ENCODE measurements at places on chromosomes 1 and 21. TPM values are rescaled to one million over a fixed set of nuclear protein-coding genes. Genes with fewer than 3 reads are reported as not detected.

DNA sequence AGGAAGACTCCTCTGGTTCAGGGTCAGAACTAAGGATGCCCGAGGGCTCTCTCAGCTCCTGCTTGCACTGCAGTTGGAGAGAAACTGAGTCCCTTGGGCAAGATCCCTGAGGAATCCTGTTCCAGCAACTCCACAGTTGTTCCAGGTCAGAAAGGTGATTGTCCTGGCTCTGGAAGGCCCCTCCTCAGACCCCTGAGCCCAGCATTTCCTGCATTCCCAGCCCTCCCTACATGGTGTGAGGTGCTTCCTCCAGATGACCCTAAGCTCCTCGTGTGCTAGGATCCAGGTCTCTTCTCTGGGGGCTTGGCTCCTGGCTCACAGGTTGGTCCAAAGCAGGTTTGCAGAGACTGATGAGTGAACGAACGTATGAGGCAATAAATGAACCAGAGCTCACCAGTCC lies 11.5 kb downstream of the LDLRAD1 start:
- no peaks in the 10 kb centered on the region for H3K36me3 ChIP-seq
- H3K27me3 ChIP-seq, result peaks cover 4% of the 10 kb centered on the region
- H3K27ac ChIP-seq, result no peak overlapping the region
- no peak for DNase-seq
- no peak overlapping the region for H3K4me3 ChIP-seq

GRCh38 chr1:172851856-172852255 lies 193.0 kb downstream of the FASLG start:
- H3K4me3 ChIP-seq, result no peak overlapping the region
- no peaks in the 10 kb centered on the region for H3K36me3 ChIP-seq
- H3K4me1 ChIP-seq, result no peaks in the 10 kb centered on the region
- no peaks in the 10 kb centered on the region for H3K27me3 ChIP-seq
- DNase-seq, result no peak

DNA sequence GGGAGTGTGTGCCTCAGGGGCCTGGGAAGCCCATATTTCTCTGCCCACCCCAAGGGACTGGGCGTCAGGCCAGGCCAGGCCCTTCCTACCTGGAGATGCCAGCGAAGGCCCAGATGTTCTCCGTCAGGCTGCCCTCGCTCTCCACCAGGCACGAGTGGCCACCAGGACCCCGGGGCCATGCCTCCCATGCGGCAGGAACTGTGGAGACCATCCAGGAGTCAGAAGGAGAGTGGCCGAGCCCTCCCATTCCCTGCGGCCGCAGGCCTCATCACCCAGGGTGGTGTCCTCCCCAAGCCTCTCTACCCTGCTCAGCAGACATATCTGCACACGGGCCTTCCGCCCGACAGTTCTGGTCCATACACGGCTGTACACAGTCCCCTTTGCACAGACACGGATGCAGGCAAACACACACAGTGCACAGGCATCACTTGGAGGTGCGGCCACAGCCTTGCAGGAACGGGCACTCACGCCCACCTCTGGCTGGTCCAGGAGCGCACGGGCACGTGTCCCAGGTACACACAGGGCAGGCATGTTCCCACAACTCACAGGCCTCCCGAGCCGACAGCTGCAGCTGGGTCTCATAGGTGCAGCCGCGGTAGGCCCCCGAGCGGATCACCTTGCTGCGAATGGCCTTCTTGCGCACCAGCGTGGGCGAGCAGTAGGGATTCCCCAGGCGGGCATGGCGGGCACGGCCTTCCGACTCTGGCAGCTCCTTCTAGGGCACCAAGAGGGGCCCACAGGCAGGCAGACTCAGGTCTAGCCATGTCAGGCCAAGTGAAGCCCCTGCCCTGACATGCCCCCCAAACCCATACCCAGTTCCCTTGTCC lies 5.9 kb upstream of the KIF17 start:
- DNase-seq, result no peak
- no peaks in the 10 kb centered on the region for H3K27me3 ChIP-seq
- no peaks in the 10 kb centered on the region for H3K4me1 ChIP-seq
- no peaks in the 10 kb centered on the region for H3K36me3 ChIP-seq
- no peak overlapping the region for H3K4me3 ChIP-seq

GRCh38 chr1:77938651-77939050 lies 40.2 kb downstream of the FUBP1 start:
- H3K27ac ChIP-seq, result no peak overlapping the region
- no peak overlapping the region for H3K4me3 ChIP-seq
- peaks cover 7% of the 10 kb centered on the region for H3K4me1 ChIP-seq
- H3K36me3 ChIP-seq, result peaks cover 18% of the 10 kb centered on the region
- no peak for DNase-seq

DNA sequence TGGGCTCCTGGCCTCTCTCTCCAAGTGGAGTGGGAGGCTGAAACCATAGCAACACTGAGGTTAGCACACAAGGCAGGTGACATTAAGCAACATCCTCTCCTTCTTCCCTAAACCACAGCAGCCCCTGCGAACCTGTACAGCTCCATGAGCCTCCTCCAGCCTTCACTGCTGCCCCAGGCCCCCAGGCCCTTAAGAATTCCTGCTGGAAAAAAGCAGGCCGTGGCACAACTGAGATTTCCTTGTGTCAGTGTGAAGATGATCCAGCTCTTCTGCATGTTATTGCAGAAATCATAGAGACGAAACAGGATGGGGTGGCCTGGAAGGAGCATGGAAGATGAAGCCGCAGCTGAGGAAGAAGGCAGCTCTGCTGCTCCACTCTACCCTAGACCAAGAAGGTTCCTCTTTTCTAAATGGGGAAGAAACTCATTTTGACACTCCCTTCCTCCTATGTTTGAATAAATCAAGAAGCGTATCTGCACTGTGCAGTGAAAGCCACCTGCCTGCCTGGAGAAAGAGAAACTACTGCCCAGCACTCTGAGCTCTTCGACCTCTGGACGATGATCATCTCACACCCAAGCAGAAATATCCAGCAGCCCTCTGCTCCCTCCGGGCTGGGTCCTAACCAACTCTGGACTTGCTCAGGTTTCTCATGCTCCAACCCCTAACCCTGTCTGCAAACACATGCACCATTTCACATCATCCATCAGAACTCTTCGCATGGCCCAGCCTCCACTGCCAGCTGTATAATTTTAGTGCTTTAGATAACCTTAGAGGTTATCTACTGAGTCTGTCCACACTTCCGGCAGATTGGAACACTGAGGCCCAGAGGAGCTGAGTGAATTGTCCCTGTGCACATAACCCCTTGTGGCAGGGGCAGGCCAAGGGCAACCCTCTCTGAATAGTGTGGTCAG lies 20.7 kb downstream of the SH3BP5L start:
- no peak overlapping the region for H3K27ac ChIP-seq
- no peak overlapping the region for H3K4me3 ChIP-seq
- peaks cover 2% of the 10 kb centered on the region for H3K4me1 ChIP-seq
- H3K27me3 ChIP-seq, result no peaks in the 10 kb centered on the region

DNA sequence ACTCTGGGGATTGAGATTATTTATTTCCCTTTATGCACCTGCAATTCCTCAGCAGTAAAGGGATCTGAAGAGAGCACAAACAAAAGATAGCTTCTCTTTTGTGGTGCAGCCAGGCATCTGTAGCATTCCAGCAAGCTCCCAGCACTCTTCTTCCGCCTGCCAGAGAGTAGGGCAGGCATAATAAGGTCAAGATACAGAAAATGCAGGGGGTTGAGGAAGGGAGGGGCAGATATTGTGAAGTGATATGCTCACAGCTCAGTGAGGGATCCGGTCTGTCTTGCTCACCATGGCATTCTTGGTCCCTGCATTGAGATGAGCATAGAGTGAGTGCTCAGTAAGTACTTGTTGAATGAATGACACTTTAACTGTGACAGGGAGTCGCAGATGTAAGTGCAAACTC lies 23.9 kb downstream of the FASLG start:
- peaks cover 2% of the 10 kb centered on the region for H3K4me1 ChIP-seq
- H3K27me3 ChIP-seq, result no peaks in the 10 kb centered on the region
- H3K4me3 ChIP-seq, result no peak overlapping the region
- no peak for DNase-seq
- H3K27ac ChIP-seq, result no peak overlapping the region
- H3K36me3 ChIP-seq, result no peaks in the 10 kb centered on the region

DNA sequence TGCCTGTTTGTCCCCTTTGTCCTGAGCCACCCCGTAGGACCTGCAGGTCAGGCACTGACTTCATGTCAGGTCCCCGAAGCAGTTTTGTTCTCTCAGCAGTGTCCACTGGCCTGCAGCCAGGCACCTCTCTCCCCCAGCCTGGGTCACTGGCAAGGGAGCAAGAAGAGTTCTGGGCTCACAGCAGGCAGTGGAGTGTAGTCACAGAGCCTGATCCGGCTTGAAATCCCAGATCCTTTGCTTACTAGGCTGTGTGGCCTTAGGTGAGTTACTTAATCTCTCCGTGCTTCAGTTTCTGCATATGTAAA lies 34.2 kb downstream of the L1TD1 start:
- H3K36me3 ChIP-seq, result no peaks in the 10 kb centered on the region
- H3K27ac ChIP-seq, result no peak overlapping the region
- no peaks in the 10 kb centered on the region for H3K4me1 ChIP-seq

DNA sequence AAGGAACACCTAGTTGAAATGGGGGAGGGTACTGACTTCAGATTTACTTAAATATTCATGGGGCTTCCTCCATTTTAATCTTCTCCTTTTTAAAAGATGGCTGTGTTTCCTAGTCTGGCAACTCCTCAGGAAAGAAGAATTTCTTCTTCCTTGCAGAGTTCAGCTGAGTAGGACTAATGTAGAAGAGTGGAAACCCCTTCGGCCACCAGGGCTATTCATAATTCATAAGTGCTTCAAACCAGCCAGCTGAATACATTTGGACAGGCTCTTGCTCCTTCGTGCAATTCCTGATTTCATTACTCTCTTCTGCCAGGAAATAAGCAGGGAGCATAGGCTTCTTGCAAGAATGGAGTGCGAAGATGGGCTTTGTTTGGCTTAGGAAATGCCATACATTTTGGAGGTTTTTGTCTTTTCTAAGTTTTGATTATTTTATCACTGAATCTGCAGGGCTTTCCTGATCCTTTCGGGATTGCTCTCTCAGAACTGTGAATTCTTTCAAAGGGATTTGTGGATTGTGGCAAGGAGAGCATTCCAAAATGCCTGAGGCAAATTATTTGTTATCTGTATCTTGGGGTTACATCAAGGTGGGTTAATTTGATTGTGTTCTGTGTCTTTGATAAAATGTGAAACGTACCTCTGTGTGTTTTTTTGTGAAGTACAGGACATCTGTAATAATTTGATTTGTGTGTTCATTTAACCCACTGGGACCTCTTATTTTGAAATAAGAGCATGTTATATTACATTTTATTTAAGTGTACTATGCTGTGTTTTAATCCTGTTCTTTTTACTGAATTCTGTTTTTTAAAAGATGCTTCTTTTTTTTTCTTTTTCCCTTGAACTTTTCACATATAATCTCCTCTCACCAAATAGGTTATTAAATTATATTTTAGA lies 179.4 kb upstream of the SGIP1 start:
- no peaks in the 10 kb centered on the region for H3K27me3 ChIP-seq
- peak overlapping the region; percentile 96 for H3K27ac ChIP-seq
- H3K4me3 ChIP-seq, result peak overlapping the region; percentile 36
- H3K4me1 ChIP-seq, result peaks cover 89% of the 10 kb centered on the region
- DNase-seq, result peak; percentile 78
- H3K36me3 ChIP-seq, result peaks cover 19% of the 10 kb centered on the region

DNA sequence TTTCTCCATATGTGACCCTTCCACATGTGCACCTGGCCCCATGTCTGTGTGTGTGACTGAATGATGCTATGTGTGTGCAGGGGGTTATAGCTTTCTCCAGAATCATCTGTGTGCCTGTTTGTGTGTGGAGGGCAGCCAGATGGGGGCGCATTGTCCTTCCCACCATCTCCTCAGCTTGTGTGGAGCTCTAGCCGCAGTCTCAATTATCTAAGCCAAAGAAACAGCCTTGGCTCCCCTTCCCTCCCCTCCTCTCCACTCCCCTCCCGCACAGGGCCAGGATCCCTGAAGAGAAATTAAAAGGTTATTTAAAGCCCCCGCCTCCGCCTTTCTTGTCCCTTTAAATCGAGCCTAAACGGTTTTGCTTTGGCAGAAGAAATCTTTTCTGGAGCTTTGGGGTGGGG lies 1.8 kb upstream of the DMBX1 start:
- no peak overlapping the region for H3K4me3 ChIP-seq
- no peaks in the 10 kb centered on the region for H3K36me3 ChIP-seq
- no peaks in the 10 kb centered on the region for H3K4me1 ChIP-seq
- H3K27ac ChIP-seq, result no peak overlapping the region
- peaks cover 82% of the 10 kb centered on the region for H3K27me3 ChIP-seq
- no peak for DNase-seq

- H3K27me3 ChIP-seq, result no peaks in the 10 kb centered on the region
- H3K4me3 ChIP-seq, result no peak overlapping the region
- H3K36me3 ChIP-seq, result peaks cover 4% of the 10 kb centered on the region
- no peak for DNase-seq
- H3K4me1 ChIP-seq, result no peaks in the 10 kb centered on the region
- H3K27ac ChIP-seq, result no peak overlapping the region
Observed at GRCh38 chr1:28282426-28283407, 23.4 kb downstream of the SESN2 start.

- DNase-seq, result peak; percentile 67
- peaks cover 32% of the 10 kb centered on the region for H3K4me1 ChIP-seq
- H3K27me3 ChIP-seq, result no peaks in the 10 kb centered on the region
- H3K4me3 ChIP-seq, result peak overlapping the region; percentile 87
Observed at GRCh38 chr1:154975409-154976059, 1.1 kb downstream of the CKS1B start.

- H3K4me1 ChIP-seq, result no peaks in the 10 kb centered on the region
- H3K27ac ChIP-seq, result no peak overlapping the region
- peaks cover 55% of the 10 kb centered on the region for H3K27me3 ChIP-seq
- H3K36me3 ChIP-seq, result no peaks in the 10 kb centered on the region
Observed at GRCh38 chr1:228009116-228009827, 2.5 kb downstream of the WNT3A start.

GRCh38 chr1:186094172-186094571 lies 280.9 kb downstream of the TPR start:
- peak overlapping the region; percentile 79 for H3K27ac ChIP-seq
- H3K4me1 ChIP-seq, result peaks cover 21% of the 10 kb centered on the region
- peak; percentile 73 for DNase-seq
- no peaks in the 10 kb centered on the region for H3K27me3 ChIP-seq
- H3K36me3 ChIP-seq, result no peaks in the 10 kb centered on the region

DNA sequence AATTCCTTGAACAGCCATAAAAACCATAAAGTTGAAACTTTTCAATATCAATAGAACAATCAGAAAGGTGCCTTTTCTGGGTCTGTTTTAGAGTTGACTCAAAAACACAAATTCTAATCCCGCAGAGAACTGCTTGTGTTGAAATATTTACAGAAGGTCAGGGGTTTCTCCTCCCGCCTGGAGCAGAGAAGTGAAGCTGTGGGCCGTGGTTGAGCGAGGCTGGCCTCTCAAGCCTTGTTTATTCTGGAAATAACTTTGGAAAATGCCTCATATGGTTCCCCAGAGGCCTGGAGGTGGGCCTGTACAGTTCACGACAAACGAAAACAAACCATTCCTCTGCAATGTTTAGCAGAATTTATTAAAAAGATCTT lies 90.8 kb upstream of the ERRFI1 start:
- H3K4me3 ChIP-seq, result no peak overlapping the region
- H3K4me1 ChIP-seq, result peaks cover 39% of the 10 kb centered on the region
- H3K27ac ChIP-seq, result peak overlapping the region; percentile 45
- peak; percentile 82 for DNase-seq

The UTS2 gene
- total RNA-seq, result not detected

The PGBD5 gene
- total RNA-seq, result not detected

The KCNAB2 gene
- total RNA-seq, result 3.8 TPM

The SYCP1 gene
- total RNA-seq, result not detected

The PRRX1 gene
- not detected for total RNA-seq

The B3GALT2 gene
- total RNA-seq, result not detected

The LAPTM5 gene
- 73.0 TPM for total RNA-seq
